Left kidney (tissue), 8 donors: ENCODE measurements at places on chromosomes 3 and 15. TPM values are rescaled to one million over a fixed set of nuclear protein-coding genes. Genes with fewer than 3 reads are reported as not detected.
A peak's percentile ranks its signal among the peaks of the same experiment; 100 is the strongest.

- DNase-seq: no peak
Observed at GRCh38 chr15:97171556-97171955, 788.9 kb upstream of the ARRDC4 start.

DNA sequence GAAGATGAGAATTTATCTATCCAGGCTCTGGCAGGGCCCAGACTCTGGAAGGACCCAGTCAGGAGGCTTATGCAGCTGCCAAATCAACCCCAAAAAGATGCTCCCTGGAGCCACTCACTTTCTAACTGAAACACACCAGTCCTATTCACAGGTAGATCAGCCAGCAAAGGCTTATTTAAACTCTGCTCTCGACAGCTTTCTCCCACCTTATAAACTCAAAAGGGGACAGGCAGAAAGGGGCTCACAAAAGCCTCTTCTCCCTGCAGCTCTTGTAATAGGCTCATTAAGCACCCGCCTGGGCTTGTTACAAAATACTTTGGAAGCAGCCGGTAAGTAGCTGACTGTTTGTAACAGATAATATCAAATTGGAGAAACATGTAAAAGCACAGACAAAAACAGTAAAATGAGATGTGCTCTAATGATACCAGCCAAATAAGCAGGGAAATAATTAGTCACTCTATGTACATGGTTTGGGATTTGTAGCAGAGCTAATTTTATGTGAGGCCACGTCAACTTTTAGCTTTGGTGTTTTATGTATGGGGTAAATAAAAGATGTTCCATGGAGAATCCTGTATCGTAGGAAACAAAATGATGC lies 213.8 kb downstream of the NR2F2 start:
- no peak for DNase-seq

DNA sequence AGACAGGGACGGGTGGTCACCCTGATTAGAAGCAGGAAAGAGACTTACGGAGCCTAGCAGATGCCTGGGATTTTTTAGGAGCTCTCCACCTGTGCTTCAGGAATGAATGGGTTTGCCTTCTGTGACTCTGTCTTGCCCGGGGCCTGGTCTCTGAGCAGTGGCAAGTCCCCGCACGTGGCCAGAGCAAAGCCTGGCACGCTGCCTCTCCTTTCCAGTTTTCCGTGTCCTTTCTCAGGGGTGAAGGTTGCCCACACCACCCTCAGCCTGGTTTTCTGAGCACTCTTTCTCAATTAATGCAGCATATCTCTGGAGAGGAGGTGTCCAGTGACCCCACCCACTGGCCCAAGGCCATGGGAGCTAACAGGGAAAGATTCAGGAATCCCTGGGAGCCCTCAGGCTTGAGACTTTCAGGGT lies 14.5 kb upstream of the CHST14 start:
- DNase-seq: no peak

GRCh38 chr15:60057554-60057953 lies 53.4 kb downstream of the FOXB1 start:
- no peak for DNase-seq

- peak; percentile 28 for DNase-seq
Observed at GRCh38 chr15:64355348-64355943, 527 bp downstream of the CSNK1G1 start.

DNA sequence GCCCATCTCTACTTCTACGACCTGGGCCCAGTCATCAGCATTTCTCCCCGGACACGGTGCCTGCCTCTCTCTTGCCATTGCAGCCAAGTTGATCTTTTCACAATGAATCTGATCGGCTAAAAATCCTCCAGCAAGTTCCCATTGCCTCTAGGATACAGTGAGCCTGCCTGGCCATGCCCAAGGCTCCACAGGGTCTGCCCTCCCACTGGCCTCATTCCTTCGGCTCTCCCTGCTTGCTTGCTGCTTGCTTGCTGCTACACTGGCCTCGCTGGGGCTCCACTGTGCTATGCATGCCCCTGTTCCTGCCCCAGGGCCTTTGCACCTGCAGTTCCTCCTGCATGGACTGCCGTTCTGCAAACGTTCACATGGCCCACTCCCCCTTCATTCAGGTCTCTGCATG lies 2.0 kb downstream of the ABTB1 start:
- no peak for DNase-seq

DNA sequence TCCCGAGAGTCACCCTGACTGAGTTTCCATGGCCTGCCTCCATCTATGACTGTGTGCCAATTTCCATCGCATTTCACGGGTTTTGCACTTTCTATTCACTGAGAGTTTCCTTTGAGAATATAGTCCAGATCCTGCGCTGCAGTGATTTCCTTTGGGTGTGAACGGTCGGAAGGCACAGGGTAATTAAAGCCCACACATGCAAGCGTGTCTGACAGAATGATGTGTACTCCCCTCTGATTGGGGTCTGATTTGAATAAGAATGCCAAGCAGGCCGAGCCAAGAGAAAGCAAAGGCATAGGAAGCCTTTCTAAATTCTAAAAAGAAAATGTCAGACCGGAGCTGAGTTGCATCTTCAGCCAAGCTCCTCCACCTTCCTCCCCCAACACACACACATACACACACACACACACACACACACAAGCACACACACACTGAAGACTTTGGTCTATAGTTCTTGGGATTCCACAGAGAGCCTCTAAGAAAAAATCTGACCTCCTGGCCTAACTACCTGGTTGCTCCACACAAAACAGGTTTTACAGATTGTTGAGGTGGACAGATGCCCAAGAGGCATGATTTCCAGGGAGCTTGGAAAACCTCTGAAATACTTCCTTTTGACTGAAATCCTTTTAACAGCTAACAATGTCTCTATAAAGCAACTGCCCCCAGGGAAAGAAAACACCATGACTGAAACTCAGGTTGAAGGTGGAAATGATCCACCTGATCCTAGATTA lies 59.7 kb upstream of the LRRN1 start:
- peak; percentile 17 for DNase-seq

DNA sequence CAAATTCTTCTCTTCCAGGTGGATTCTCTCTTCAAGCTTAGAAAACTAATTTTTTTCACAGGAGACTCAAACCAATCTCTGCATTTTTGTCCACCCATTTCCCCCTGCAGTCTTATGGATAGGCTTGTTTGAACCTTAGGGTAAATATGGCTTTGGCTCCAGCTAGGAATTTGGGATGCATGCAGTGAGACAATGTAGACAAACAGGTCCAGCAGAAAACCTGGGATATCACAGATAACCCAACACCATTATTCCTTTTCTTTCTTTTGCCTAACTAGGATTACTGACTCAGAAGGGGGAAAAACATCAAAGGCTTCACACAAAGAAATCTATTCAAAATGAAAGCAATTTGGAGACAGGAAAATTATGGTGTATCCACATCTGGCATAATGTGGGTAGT lies 11.2 kb upstream of the SEMA5B start:
- DNase-seq: no peak

DNA sequence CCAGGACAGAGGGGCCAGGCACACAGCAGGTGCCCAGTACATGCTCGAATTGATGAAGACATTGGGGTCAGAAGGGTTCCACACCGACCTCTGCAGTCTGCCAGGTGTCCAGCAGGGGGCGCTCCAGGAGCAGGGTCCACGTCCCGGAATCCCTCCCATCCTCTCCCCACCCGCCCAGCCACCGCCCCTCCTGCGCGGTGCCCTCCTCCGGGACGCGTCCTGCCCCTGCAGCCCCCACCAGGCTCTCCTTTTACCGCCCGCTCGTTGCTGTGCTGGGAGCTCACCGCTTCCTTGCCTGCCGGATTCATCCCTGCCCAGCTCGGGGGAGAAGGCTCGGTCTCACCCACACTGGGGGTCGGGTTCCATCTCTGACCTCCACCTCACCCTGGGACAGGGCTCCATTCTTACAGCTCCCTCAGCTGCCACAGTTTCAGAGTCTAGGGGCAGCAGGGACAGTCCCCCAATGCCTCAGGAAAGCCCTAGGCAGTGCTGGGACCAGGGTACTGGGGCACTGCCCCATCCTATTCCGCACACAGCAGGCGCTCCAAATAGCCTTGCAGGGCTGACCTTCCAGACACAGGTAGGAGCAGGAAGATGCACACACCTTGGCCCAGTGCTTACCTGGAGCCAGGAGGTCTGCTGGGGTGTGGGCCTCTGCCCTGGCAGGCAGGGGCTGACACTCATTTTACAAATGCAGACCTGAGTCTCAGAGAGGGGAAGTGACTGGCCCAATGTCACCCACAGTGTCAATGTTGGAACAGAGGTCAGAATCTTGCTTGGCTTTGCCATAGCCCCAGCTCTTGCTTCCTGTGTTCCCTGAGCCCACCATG lies 31.0 kb downstream of the GRIP2 start:
- DNase-seq: peak; percentile 34

DNA sequence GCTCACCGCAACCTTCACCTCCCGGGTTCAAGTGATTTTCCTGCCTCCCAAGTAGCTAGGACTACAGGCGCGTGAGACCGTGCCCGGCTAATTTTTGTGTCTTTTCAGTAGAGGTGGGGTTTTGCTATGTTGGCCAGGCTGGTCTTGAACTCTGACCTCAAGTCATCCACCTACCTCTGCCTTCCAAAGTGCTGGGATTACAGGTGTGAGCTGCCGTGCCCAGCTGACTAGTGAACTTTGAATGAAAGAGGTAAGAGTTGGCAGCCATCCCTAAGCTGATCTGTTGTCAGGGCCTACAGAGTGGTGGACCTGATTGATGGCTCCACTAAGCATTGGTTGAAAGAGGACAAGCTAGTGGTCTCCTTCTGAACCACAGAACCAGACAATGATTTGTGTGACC lies 15.3 kb downstream of the PXK start:
- no peak for DNase-seq

- no peak for DNase-seq
Observed at GRCh38 chr3:13504161-13504831, 24.2 kb downstream of the HDAC11 start.

GRCh38 chr3:58025837-58026569 lies 17.8 kb downstream of the FLNB start:
- DNase-seq: no peak

GRCh38 chr15:28967066-28967465 lies 81.3 kb downstream of the APBA2 start:
- DNase-seq: no peak

DNA sequence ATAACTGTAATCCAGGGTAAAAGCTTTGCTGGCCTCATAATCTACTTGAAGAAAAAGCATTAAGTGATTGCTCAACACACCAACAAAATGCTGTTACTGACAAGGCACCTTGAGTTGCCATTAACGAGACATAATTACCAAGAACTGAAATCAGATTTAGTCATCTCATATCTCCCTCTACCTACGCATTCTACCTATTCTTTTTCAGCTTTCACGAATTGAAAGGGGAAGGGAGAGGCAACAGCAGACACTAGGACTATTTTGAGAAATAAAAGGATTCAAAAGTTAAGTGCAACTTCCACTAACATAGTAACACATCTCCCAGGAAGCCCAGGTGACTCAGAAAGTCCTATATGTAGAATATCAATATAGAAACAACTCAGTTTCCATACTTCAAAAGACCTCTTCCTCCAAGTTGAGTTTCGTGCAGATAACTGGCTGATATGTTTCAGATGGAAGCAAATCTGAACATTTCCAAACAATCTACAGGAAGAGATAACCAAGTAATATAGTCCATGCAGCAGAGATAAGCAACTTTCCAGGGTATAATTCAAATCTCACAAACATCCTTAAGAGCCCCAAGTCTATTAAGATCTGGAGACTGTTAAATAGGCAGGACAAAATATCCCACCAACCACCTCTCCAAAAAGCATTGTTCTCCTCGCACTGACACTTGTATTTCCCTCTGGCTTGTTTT lies 1.9 kb downstream of the OSBPL10 start:
- DNase-seq: no peak

- DNase-seq: no peak
Observed at GRCh38 chr3:157029365-157029790, 130.6 kb downstream of the CCNL1 start.

DNA sequence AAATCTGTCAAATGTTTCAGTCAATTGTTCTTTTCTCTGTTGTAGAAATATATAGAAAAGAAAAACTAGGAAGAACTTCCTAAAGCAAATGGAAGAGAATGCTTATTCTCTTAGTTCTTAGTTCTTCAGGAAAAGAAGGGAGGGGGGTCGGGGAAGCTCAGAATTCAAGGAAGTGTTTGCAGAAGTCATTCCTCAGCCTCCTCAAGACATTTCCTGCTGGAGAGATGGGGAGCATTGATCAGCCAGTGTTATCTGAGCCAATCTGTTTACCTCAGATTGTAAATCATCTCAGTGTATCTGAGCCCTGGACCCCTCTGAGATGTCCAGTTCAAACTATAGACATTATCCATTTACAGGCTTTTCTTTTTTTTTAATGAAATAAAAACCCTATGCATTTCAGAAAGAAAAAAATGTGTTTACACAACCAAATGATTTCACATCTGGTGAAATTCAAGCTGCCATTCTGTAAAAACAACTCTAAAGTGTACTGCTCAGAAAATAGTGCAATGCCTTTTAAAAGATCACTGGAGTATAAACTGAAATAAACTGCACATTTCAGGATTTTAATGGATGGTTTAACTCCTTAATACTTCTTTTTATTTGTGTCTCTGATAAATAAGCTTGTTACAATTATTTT lies 460.7 kb downstream of the ROBO1 start:
- DNase-seq: no peak

- DNase-seq: no peak
Observed at GRCh38 chr15:68316061-68316804, 38.7 kb downstream of the FEM1B start.

GRCh38 chr3:45506084-45506483 lies 88.5 kb upstream of the LIMD1 start:
- no peak for DNase-seq

DNA sequence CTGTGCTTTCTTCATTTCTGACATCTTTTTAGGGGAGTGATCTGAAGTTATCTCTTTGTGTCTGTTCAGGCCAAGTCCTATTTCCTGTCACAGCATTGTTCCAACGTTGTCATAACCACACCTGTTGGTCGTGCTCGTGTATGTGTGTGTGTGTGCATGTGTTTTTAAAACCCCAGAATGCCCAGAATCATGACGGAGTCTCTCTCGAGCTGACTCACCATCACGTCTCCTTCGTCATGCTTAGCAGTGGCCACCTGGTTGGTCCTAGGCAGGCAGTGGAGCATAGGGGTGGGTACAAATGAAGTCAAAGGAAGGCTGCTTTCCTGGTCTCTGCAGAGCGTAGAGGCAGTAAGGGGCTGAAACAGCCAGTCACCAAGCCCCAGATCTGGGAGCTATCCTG lies 126.8 kb upstream of the ABHD17C start:
- DNase-seq: no peak

DNA sequence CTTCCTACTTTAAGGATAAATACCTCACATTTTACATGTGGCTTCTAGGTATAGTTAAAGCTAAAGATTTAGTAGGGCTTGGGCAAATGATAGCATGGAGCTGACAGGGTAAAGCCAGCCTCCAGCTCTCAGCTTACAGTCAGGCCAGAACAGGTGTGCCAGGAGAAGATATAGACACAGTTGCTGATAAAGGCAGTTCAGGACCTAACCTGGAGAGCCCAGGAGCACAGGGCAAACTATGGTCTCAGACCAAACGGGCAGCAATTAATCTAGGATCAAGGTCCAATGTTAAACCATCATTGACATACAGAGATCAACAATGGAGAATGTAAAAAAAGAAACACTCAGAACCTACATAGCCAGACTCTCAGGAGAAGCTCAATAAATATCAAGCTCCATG lies 4.0 kb downstream of the WDR49 start:
- no peak for DNase-seq

CADM2 gene
- 0.52 TPM for polyA plus RNA-seq

SERPINI2 gene
- 1.9 TPM for polyA plus RNA-seq

CP gene
- polyA plus RNA-seq: 0.70 TPM

FBXO40 gene
- polyA plus RNA-seq: 0.02 TPM

HYAL3 gene
- polyA plus RNA-seq: 4.1 TPM

FAM107A gene
- polyA plus RNA-seq: 4.2 TPM

GOLGA8S gene
- polyA plus RNA-seq: 1.4 TPM
